ENCODE measurements at places on chromosomes 11 and 22.

DNA sequence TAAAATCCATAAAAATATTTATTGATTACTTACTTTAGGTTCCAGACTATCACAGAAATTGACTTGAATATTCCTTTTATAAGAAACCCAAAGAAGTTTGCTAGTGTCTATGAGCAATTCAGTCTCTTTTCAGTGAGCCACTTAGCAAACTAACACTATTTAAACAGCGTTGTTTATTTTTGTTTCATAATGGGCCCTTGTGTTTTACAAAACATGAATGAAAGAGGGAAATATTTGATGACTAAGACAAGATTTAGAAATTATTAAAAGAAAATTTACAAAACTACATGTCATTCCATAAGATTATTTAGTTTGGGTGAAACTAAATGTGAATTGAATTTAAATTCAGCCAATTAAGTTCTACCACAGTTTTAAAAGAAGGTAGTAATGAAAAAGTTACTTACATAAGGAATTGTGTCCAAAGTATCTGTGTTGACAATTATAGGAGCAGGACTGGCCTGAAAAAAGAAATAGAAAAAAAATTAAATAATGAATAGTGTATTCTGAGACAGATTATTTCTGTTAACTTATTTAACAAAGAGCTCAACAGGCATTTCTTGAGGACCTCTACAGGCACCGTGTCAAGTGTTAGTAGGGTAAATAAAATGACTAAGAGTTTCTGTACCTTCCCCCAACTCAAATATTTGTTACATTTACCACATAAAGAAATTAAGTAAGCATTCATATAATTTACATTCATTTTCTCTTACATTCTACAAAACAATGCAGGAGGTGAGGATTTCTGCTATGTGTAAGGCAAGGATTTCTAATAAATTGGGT is 964.9 kb upstream of the CCDC90B start:
- DNase-seq: no peak

- DNase-seq: no peak
These were observed 101.7 kb upstream of the PRR5 start for GRCh38 chr22:44600207-44600785.

GRCh38 chr11:35126000-35126878 is 12.7 kb upstream of the CD44 start:
- DNase-seq: peak; percentile 48

- no peak for DNase-seq
These were observed 39.3 kb downstream of the SGSM1 start for GRCh38 chr22:24845041-24845898.

DNA sequence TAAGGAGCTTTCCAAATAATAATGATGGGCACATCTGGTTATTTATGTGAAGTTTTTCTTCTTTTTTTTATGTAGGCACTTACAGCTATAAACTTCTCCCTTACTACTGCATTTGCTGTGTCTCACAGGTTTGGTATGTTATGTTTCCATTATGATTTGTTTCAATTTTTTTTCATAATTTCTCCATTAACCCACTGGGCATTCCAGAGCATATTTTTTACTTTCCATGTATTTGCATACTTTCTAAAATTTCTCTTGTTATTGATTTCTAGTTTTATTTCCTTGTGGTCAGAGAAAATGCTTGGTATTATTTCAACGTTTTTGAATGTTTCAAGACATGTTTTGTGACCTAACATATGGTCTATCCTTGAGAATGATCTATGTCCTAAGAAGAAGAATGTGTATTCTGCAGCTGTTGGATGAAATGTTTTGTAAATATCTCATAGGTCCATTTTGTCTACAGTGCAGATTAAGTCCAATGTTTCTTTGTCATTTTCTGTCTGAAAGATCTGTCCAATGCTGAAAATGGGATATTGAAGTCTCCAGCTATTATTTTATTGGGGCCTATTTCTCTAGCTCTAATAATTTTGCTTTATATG is 362.1 kb downstream of the DDX10 start:
- DNase-seq: no peak

DNA sequence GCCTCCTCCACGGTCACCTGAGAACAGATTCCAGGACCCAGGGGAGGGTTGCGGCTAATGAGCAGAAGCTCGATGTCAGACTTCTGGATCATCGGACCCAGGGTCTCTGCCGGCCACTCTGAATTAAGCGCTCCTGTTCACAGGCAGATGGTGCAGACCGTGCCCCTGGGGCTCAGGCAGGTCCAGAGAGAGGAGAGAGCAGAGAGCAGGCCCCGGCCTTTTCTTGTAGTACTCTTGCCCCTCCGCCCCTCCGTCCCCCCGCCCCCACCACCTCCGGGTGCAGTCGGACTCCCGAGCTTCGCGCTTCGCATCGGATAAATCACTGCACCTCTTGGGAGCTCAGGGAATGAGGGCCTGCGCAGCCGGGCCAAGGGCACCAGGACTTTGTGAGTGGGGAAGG is 50.3 kb downstream of the RPS6KA4 start:
- no peak for DNase-seq

GRCh38 chr11:69726481-69726880 is 22.7 kb upstream of the FGF19 start:
- DNase-seq: no peak

DNA sequence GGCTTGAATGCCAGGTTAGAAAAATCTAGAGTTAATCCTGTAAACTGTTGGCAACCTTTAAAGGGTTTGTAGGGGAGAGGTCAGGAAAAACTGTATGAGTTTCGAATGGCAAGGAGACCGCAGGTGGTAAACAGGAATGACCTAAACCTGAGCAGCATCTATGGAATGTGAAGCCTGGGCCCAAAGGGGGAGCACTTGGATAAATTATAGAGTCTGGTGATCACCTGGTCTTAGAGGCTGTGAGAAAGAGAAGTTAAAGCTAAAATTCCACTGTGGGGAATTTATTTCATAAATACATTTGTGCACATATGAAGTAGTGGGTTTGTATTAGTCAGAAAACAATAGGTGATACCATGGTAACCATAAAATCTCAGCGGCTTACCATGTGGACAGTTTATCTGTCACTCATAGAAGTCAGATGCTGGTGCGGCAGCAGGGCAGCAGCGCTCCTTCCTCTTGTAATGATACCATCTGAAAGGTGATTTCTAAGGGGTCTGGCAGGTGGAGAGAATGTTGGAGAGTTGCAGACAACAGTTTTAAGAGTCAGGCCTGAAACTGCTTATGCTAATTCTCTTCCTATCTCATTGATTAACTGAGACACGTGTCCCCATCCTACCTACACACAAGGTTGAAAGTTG is 1104.4 kb upstream of the CCDC90B start:
- DNase-seq: no peak

- no peak for DNase-seq
These were observed 1758.2 kb upstream of the RAG2 start for GRCh38 chr11:38356255-38356654.

- DNase-seq: peak; percentile 70
These were observed 9.4 kb upstream of the SAMM50 start for GRCh38 chr22:43945632-43946383.

- no peak for DNase-seq
These were observed 12.8 kb downstream of the ARRB1 start for GRCh38 chr11:75338516-75339208.

- no peak for DNase-seq
These were observed 9.5 kb upstream of the OR5B12 start for GRCh38 chr11:58451585-58451984.

- no peak for DNase-seq
These were observed 25.9 kb downstream of the IGSF9B start for GRCh38 chr11:133930767-133931448.

DNA sequence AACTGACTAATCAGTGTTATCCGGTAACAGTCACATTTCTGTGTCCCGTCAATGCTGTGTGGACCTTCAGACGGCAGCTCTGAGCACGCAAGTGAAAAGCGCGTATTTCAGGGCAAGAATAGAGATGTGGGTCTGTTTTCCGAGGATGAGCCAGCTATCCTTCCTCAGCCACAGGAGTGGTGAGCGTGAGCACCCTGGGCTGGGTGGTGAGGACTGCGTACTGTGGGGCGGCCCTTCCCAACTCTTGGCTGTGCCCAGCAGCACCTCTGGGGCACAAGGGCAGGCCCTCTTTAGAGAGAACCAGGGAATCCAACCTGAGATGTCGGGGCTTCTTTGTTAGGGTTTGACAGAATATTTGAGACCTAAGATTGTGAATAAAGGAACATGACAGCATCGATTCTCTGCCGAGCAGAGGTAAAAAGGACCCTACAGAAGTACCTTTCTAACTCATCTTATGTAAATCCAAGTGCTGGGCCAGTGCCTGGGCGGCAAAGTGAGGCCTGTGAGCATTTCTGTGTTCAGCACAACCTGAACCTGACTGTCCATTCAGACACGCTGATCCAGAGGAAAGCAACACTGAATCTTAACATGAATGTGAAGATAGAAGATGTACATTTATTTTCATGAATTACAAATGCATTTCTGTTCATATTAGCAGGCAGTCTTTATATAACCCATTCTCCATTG is 26.5 kb upstream of the YPEL1 start:
- DNase-seq: no peak

DNA sequence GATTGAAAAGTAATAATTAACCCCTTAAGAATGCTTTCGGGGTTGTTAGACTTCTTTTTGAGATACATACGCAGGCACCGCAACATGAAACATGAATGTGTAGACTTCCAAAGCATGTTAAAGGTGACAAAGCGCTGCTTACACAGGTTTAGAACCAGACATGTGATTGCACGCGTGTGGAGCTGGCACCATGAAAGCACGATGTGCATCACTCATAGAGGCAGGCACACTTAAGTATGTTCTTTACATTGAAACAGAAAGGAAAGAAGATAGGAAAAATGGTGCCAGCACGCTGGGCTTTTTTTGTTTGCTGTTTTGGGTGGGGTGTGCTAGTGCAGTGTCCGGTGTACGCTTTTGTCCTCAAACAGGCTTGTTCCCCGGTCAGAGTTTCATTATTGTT is 83.6 kb upstream of the PPARA start:
- DNase-seq: no peak

DNA sequence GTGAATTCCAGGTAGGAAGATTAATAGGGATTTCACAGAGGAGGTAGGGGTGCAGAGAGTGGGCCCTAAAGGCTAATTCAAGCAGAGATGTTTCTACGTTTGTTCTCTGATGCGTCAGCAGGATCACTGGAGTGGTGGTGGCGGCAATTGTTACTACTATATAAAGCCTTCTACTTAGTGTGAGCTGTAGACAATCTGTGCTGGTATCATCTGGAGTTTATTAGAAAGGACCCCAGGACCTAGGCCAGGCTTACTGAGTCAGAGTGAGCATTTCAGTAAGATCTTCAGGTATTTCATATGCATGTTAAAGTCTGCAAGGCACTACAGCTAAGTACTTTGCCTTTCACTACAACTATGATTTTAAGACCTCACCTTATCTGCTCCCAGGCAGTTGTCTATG is 59.5 kb downstream of the USP35 start:
- no peak for DNase-seq

DNA sequence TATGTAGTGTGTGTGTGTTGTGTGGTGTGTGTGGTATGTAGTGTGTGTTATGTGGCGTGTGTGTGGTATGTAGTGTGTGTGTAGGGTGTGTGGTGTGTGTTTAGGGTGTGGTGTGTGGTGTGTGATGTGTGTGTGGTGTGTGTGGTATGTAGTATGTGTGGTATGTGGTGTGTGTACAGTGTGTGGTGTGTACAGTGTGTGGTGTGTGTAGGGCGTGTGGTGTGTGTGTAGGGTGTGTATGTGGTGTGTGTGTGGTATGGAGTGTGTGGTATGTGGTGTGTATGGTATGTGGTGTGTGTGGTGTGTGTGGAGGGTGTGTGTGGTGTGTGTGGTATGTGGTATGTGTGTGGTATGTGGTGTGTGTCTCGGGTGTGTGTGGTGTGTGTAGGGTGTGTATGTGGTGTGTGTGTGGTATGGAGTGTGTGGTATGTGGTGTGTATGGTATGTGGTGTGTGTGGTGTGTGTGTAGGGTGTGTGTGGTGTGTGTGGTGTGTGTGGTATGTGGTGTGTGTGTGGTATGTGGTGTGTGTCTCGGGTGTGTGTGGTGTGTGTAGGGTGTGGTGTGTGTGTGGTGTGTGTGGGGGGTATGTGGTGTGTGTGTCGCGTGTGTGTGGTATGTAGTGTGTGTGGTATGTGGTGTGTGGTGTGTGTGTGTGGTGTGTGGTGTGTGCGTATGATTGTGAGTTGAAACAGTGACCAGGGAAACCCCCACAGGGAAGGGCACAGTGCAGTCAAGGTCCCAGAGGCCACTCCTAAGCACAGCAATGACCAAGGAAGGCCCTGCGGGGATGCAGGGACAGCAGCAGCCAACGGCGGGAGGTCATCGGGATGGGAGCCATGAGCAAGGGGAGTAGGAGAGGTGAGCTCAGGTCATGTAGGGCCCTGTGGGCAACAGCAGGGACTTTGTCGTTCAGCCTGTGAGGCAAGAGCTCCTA is 2.9 kb upstream of the PPP6R2 start:
- no peak for DNase-seq

- DNase-seq: no peak
These were observed 41.0 kb upstream of the CTSC start for GRCh38 chr11:88378422-88379066.

DNA sequence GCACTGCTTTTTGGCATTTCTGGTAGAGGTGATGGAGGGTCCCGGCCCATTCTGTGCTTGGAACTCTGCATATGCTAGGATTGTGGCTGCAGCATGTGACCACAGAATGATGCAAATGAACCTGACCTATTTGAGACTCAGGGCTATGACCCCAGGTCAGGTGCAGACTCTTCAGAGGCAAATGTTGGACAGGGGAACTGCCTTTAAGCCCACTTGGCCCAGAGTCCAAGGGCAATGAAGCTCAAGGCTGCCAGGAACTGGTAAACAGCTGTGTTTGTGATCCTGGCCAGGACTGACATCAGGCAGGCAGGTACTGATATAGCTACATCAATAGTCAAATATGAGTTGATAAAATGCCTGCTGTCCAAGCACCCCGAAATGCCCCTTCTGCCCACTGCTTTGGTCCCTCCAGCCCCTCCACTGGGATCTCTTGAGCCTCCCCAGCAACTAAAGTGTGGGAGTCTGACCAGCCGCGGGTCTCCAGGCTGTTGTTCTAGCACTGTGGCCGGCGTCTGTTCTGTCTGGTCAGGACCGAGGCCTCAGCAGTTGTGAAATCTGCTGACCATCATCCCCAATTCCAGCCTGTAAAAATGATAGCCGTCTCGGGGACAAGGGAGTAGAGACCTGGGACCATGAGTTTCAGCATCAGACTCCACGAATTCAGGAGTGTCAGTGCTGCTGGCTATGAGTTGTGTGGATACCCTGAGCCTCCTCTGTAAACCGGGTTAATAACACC is 82.4 kb upstream of the EIF3D start:
- DNase-seq: no peak

- no peak for DNase-seq
These were observed 70.1 kb downstream of the CYB5R2 start for GRCh38 chr11:7603031-7603781.

DNA sequence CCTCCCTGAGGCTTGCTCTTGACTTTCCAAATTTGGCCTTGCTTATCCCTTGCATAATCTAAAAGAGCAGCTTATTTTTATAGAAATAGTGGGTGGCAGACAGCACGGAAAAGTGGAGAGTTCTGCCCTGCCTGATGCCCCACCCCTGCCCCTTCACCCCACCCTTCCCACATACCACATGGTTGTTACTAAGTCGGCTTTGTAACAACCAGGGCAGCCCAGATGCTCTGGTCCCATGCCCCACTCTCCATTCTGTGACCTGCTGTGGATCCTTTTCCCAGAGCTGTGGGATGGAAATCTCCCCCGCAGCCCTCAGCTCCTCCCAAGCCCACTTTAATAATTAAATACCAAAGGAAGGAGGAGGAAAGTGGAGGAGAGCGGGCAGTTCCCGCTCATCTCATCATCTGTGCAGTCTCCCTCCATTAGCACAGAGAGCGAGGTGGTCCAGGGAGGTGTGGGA is 10.9 kb downstream of the MRGPRF start:
- no peak for DNase-seq
